ENCODE measurements at places on chromosomes 1 and 21. TPM values are rescaled to one million over a fixed set of nuclear protein-coding genes. Genes with fewer than 3 reads are reported as not detected.
A peak's percentile ranks its signal among the peaks of the same experiment; 100 is the strongest.

DNA sequence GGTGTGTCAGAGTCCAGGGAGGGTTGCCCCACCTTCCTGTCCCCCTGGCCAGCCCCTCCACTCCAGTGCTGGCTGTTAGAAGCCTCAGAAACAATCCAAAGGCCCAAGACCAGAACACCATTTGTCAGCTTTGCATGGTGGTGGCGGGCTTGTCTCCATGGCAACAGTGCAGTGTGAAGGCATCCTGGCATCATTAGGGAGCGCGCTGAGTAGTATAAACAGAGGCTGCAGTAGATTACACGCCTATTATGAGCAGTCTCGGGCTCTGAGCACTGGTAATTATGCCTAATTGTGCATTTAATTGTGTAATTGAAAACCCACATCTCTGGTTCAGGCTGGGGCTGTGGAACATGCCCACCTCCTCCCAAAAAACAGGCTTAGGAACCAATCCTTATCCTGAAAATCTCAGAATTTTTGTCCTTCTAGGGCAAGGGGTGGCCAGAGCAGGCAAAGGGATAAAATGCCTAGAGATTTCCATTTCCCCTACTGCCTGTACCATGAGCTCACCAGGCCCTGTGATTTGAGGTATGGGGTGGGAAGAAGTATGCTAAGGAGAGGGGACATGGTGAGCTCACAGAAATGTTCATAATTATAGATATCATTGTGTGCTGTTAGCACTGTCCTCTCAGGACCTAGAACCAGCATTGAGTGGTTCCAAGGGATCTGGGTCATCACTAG, 11.7 kb downstream of the NKAIN1 start:
- no peak for DNase-seq

DNA sequence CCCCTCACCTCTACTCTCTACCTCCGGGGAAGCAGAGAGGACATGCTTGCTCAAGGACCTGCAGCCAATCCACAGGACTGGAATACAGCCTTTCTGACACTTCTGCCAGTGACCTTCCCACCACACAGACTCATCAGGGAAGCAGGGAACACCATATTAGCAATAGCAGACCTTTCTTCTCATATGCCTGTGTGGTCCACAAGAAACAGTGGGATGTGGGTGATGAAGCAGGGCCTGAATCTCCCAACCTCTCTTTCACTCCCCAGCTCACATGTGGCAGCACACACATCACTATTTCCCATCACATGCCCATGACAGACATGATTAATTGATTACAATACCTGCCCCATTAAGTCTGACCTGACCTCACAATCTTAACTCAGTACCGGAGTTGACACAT, 695.1 kb downstream of the MATN1 start:
- DNase-seq, result no peak

- DNase-seq, result peak; percentile 22
These were observed 20.3 kb upstream of the C2CD2 start for GRCh38 chr21:41973861-41974751.

GRCh38 chr1:231882790-231883189, 256.2 kb downstream of the DISC1 start:
- no peak for DNase-seq

DNA sequence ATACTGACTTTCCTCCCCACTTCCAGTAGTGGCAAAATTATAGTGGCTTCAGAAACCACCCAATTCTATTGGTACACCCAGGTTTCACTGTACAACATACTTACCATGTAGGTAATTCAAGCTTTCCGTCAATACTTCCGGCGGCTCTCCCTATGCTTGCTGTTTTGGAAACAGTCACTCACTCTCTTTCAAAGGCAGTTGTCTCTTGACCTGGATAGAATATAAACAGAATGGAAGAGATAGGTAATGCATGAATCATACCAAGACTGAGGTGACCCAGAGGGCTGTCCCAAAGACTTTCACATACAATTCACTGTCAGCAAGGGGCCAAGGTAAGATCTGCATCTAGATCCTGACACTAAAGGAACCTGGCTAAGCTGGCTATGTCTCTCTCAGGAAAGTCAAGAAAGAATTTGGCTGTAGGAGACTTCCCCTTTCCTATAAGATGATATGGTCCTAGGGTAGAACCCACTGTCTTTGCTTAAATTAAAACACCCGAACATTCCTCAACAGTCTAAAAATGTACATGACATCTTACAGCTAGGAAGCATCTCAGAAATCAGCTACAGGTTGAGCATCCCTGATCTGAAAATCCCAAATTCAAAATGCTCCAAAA, 59.6 kb downstream of the LUZP1 start:
- no peak for DNase-seq

DNA sequence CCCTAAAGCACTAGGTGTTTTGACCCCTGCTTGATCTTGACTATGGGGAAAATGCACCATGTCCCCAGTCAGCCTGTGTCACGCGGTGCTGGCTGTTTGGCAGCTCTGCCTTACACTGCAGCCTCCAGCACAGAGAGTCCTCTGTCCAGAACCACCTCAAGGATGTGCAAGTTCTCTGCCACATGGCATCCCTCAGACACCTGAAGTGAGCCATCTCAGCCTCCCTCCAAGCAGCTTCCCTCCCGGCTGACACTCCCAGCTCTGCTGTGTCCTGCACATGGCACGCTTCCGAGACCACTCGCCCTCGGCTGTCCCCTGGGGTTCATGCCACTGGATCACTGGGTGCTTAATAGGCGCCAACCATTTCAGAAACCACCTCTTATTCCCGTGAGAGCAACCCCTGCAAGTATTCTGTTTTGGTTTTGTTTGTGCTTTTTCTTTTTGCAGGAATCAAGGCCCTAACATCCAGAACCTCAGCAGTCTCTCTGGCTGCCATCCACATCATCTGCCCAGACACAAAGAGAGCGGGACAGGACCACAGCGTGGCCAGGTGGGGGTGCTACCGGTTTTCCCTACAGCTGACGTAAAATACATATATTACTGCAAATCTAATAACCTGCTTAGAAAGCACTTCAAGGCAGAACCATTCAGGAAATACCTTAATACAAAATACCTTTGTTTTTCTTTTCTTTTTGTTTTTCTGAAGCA, 45.7 kb downstream of the CAPZB start:
- peak; percentile 53 for DNase-seq

DNA sequence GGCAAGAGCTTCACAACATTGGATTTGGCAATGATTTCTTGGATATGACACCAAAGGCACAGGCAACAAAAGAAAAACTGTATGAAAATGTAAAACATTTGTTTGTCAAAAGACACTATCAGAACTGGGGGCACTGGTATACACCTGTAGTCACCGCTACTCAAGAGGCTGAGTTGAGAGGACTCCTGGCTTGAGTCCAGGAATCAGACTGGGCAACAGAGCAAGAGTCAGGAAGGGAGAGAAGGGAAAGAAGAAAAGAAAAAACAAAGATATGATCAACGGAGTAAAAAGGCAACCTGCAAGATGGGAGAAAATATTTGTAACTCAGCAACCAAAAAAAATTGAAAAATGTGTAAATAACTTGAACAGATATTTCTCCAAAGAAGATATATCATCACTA, 6.0 kb upstream of the TUT4 start:
- no peak for DNase-seq

GRCh38 chr1:182335771-182336566, 55.6 kb downstream of the GLUL start:
- peak; percentile 44 for DNase-seq

DNA sequence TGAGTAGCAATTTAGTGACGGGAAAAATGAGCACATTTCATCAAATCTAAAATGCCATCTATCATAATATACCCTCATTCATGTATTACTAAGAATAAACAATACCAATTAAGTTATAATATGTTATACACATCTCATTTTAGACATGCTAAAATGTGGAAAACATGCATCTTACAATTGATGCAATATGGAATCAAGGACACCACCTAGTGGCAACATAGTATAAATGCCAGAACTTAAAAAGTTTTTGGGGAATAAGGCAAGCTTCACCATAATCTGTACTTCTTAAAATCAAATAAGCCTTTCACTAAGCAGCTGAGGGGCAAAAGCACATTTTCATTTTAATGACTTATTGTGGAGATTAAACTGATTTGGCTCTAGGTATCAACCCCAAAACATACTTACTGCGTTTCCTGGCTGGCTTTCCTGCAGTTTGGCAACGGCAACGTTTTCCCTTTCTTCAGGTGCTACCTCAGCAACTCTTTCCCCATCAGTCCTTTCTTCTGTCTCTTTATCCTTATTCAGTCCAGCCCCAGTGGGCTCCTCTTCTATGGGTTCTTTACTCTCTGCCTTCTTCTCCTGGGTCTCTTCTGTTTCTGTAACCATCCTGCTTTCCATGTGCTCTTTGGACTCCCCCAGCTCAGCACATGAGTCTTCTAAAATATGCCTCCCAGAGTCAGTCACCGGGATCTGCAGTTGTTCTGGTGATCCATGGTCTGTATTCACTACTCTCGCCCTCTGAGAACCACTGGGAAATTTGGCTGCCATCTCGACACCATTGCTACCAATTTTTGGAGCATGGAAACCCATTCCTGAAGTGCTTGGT, 11.4 kb downstream of the SDE2 start:
- DNase-seq, result peak; percentile 67

- peak; percentile 8 for DNase-seq
These were observed 465.2 kb downstream of the AJAP1 start for GRCh38 chr1:5119366-5120234.

DNA sequence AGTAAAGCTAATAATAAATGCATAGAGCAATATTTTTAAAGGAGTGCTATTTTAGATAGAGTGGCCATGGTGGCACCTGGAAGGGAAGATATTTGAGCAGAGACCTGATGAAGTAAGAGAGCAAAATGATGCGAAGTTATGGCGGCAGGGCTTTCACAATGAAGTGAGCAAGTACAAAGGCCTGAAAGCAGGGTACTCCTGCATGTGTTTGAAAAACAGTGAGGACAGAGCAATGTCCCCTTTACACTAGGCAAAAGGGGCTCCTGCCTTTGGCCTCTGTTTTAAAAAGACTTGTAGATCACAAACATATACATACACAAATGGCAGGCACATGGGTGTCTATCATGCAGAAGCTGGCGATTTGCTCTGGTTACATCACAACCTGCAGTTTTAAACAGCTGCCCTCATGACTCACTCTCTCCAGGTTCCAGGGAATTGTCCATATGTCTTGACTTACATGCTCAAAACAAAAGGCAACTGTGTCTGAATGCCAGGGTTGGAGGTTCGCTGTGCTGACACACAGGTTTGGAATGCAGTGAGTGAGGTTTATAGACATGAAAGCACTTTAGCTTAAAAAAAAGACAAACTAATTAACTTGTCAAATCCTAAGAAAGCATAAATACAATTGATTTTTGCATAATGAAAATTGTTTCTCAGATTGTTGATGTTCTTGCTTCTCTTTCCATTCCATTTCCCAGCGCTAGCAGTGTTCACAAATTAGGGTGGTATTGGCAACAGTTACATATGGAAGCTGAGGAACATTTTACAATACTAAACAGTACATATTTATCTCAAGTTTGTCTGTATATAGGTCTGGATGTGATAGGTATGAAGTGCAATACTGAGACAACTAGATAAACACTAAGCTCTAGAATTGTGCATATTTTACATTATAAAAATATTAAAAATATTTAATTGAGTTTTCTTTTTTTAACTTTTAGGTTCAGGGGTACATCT, 313.9 kb downstream of the BARHL2 start:
- peak; percentile 47 for DNase-seq

- no peak for DNase-seq
These were observed 1.4 kb downstream of the RCAN3 start for GRCh38 chr1:24503870-24504523.

DNA sequence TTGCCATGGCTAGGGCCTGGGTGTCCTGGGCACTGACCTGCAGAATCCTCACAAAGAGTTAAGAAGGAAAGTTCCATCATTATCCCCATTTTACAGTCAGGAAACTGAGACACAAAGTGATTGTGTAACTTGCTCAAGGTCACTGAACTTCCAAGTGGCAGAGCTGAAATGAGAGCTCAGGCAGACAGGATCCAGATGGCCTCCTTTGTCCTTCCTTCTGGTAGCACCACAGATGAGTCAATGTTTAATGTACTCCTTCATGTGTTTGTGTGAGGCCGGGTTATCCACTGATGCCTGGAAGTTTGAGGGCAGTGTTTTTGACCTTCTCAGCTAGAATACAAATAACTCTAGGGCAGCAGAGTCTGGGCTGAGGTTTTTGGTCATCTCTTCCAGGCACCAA, 207.0 kb downstream of the TNR start:
- DNase-seq, result peak; percentile 26

DNA sequence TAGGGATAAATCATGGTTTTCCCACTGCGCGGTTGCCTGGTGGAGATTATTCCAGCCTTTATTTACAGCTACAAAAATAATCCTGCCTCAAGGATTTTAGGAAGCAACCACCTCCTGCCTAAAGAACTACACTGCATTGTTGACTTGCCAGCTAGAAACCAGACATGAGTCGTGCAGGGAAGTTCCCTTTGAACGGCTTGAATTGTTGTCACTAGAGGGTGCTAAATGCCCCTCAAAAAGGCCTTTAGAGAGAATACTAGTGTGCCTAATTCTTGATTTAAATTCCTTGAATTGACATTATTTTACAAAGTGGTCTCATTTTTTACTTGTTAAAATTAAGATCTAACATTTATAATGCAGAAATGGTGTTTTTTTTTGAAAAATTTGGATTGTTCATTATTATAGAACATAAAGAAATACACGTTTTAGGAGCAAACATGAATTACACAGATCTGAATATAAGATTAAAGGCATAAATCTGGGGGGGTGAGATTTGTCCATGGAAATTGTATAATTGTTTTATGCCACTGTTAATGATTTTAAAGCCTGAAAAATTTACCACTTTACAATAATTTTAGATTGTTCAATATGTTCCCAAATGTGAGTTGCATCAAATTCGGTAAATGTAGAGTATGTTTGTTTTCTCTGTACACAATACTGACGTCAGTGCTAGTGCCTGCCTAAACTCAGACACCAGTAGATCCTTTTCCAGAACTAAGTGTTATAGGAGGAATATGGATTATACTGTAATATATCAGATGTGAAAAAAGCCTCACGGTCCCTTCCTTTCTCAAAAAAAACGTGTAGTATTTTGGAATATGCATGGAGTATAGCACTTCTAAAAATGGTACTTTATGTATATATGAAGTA, 7.6 kb upstream of the ERG start:
- DNase-seq, result peak; percentile 88

GRCh38 chr1:234913278-234913649, 215.4 kb downstream of the TOMM20 start:
- no peak for DNase-seq

DNA sequence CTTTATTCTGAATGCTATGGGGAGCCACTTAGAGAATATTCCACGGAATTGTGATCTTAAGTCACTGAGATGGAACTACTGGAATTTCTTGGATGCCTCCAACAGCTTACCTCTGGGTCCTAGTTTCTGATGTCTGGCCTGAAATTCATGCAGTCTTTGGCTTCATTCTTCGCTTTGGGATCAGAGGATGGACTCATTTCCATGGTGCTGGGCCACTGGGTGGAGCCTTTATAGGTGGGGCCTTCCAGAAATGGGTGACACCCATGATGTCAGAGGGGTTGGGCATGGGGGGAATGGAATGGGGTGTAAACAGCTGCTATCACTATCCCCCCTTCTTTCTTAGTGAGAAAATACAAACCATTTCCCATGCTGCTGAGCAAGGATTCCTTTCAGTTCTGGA, 73.7 kb upstream of the FGGY start:
- DNase-seq, result no peak

Gene SLC44A5
- 3.9 TPM for polyA plus RNA-seq

Gene LCE3A
- polyA plus RNA-seq, result not detected

Gene SERTAD4
- polyA plus RNA-seq, result 3.7 TPM

Gene DCST1
- polyA plus RNA-seq, result not detected

Gene NPHS2
- polyA plus RNA-seq, result not detected

Gene LCE1C
- polyA plus RNA-seq, result not detected

Gene CFAP57
- 0.12 TPM for polyA plus RNA-seq

Gene RNPC3
- 7.4 TPM for polyA plus RNA-seq

All from stomach (tissue), 19 donors.